ENCODE measurements at places on chromosomes 7 and 10.

DNA sequence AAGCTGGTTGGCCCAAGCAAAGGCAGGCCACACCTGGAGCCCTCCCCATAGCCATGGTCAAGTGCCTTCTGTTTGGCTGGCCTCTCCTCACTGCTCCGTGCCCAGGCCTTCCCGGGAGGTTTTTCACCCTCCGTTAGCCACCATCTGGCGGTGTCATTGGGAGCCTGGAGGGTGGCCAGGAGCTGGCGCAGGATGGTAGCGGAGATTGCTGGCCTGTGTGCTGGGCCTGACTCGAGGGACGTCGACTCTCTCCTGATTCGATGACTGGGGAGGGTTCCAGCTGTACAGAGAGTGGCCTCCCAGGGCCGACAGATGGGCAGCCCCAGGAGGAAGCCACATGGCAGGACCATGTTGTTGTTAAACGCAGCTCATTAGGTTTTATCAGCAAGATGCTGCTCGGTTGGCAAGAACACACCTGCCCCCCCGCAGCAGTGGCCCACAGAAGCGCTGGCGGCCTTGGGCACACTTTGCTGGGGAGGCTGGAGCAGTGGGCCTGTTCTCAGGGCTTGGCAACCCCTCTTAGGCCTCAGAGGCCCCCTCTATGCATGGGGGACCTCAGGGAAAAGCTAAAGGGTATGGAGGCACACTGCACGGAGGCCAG lies 64.0 kb upstream of the CACUL1 start:
- DNase-seq: no peak

GRCh38 chr7:133781486-133782090 lies 345.6 kb upstream of the LRGUK start:
- DNase-seq: no peak

- DNase-seq: peak; percentile 36
Observed at GRCh38 chr7:14271441-14271840, 282.0 kb upstream of the ETV1 start.

DNA sequence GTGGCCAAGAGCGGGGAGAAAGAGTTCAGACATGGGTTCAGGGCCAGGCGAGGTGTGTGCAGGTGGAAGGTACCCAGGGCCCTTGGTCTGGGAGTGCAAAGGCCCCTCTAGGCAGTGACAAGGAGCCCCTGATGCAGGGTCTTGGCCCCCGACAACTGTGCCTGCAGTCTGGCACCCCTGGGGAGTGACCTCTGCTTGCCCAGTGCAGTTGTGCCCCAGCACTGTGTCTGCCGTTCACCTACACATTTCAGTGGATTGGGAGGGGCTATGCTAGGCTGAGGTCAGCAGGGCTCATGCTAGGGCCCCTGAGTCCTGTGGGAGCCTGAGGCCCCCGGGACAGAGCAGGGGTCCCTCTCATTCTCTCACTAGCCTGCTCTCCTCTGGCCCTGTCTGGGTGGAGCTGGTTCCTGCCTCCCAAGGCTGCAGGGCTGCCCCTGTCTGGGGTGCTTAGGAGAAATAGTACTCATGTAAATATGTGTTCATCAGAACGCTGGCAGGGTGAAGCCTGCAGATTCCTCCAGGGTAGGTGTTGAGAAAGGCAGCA lies 550.4 kb downstream of the TCERG1L start:
- DNase-seq: no peak

GRCh38 chr7:39238234-39238869 lies 260.6 kb downstream of the POU6F2 start:
- DNase-seq: no peak

DNA sequence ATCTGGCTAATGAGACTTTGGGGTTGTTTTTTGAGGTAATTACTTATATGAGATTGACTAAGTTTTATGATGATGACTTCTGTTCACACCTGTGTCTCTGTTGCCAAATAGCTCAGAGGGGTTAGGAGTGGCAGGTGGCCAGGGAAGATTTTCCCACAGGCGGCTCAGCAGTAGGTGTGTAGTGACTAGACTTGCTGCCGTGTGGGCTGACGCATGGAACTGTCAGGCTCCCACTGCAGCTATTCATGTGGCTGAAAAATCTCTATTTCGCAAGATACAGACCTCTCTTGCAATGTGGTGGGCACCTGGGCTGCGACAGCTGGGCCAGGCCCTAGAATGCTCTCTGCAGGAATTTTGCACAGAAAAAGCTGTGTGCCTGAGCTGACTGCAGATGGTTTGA lies 1.4 kb downstream of the CPA4 start:
- DNase-seq: no peak

GRCh38 chr7:93558705-93559614 lies 15.6 kb downstream of the CALCR start:
- no peak for DNase-seq

- DNase-seq: no peak
Observed at GRCh38 chr10:97851341-97852001, 1.8 kb downstream of the GOLGA7B start.

GRCh38 chr10:43674553-43675210 lies 26.0 kb upstream of the ZNF32 start:
- DNase-seq: no peak

DNA sequence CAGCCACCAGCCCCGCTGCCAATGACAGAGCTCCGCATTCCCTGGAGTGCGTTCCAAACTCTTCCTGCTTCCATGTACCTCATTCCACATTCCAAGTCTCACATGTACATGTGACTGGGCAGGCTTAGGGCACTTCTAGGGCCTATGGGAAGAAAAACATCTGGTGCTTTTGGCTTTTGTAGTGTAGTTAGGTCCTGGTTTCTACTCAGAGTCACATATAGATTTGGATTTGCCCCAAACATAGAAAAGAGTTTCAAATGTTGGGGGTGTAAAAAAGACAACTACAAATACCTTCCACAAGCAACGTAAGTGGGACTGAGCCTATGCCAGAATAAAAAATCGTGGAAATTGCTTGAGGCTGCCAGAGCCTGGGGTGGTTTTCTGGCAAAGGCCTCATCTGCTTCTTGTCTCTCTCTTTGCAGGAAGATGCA lies 84.1 kb downstream of the ZNF467 start:
- no peak for DNase-seq

GRCh38 chr10:31947144-31947926 lies 18.7 kb upstream of the ARHGAP12 start:
- peak; percentile 73 for DNase-seq

DNA sequence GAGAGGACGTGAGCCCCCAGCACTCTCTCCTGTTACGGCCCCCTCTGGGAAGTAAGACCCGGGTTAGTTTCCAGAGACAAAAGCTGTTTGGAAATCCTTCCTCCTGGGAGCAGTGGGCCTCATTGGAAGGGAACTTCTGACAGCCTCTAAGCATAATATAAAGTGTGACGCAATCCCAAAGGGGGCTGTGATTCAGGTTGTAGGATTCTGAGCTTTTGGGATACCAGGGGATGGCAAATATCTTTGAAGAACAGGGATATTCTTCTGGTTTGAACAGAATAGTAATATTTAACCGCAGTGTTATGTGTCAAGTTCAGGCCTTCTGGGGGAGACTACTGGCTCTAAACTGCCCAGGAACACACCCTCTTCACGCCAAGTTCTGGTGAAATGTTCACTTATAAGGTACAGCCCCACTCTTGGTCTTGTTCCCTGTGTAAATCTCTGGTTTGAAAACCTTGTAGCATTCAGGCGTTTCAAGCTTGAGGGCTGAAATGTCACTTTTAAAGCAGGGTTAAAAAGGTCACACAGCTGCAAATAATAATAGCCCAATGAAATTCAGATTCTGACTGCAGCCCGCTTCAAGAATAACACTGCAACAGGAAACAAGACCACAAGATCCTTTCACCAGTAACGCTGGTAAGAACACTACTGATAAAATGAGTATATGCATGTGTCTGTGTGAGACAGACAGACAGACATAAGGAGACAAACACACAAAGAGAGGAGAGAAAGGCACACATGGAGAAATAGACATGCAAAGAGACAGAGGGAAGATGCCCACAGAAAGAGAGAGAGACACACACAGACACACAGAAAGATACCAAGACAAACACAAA lies 69.0 kb downstream of the CREB5 start:
- DNase-seq: no peak

DNA sequence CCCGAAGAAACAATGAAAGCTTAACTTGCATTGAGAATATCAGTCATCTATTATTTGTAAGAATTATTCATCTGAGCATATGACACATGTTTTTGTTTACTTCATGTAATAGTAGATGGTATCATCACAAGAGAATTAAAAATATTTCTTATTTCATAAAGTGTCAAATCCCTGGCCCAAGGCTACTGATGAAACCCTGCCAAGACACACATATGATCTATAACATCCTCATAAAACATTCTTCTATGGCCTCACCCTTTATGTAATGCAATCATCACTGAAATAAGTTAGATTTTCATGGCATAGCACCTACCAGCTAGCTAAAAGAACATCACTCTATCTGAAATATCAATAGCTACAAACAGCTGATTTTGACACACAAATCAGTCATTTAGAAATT lies 385.6 kb upstream of the PHF14 start:
- no peak for DNase-seq

- no peak for DNase-seq
Observed at GRCh38 chr10:3668276-3668965, 116.6 kb downstream of the KLF6 start.

GRCh38 chr10:94366382-94366781 lies 3.6 kb upstream of the NOC3L start:
- no peak for DNase-seq

DNA sequence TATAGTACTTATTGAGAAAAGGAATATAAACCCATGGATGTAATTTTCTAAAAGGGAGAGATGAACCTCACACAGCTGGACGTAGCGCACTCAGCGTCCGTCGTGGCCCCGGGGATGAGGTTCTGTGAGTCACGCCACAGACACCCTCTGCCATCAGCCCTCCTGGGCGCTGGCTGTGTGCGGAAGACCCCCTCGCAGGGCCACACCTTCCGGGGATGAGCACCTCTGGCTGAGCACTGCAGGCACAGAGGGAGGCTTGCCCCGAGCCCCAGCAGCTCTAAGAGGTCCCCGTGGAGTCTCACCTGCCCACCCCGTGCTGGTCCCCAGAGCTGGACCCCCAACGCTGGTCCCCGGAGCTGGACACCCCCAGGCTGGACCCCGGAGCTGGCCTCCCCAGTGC lies 215.8 kb downstream of the PTPRN2 start:
- DNase-seq: no peak

DNA sequence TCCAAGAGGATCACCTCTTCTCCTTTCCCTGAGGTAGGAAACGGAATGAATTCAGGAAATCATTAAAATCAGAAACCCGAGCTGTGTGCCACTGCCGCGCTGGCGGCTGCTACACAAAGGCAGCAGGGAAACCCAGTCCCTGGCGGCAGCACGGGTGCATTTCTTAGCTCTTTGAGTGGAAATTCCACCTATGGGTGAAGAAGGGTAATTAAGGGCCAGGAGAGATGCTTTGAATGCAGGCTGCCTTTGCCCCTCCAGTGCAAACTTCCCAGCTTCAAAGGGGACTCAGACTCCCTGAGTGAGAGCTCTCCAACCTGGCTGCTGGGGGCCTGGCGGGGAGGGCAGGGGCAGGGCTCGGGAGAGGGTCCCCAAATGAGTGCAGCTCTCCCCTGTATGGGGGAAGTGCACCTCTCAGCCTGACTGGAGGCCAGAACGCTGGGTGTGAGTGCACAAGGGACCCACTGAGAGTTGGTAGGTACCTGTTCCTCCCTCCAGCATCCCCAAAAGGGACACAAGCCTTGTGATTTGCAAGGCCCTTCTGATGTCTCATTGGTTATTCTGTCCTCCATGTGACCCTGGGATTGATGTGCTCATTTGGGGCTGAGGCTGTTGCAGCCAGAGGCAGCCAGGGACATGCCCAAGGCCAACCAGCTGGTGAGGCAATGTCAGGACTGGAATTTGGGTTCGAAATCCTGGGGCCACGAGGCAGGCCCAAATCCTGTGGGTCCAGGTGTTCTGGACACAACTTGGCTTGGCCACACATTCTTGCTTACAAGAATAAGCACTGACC lies 16.3 kb upstream of the ZMIZ1 start:
- peak; percentile 26 for DNase-seq

DNA sequence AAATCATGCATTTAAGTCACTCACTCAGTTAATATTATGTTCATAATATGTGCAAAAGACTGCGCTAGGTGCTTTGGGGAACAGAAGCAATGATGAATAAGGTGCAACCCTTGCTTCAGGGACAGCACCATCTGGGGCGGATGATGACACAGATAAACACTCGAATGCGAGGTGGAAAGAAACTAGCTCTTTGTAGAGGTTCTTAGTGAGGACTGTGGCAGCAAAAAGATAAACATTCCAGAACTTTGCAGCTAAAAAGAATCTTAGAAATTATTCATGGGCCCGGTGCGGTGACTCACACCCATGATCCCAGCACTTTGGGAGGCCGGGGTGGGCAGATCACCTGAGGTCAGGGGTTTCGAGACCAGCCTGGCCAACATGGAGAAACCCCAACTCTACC lies 29.8 kb upstream of the CHST15 start:
- DNase-seq: no peak

DNA sequence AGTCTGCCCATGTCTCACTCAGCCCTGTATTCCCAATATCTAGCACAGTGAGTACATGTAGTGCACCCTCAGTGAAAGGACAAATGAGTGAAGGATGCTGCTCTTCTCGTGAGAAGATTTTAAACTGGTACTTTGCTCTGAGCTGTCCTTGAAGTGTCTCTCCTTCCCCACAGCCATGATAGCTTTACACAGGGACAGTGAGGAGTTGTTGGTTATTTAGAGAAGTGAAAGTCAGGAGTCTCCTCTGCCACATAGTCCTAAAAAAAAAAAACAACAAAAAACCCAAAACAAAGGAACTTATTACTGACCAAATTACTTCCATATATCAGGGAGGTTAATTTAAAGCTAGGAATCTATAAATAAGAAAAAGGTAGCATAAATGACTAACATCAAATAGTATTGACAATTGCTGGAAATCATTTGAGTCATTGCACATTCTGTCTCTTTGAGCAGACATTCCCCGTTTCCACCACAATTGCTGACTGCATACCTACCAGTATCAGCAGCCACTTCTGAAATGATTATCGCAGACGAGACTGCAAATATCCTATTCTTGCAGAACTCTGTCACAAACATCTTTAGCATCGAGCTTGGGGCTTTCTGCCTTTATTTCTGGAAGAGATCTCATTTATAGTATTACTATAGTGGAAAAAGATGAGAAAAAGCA lies 202.1 kb downstream of the PTEN start:
- no peak for DNase-seq

- DNase-seq: peak; percentile 38
Observed at GRCh38 chr10:121927318-121927840, 452 bp downstream of the ATE1 start.

DNA sequence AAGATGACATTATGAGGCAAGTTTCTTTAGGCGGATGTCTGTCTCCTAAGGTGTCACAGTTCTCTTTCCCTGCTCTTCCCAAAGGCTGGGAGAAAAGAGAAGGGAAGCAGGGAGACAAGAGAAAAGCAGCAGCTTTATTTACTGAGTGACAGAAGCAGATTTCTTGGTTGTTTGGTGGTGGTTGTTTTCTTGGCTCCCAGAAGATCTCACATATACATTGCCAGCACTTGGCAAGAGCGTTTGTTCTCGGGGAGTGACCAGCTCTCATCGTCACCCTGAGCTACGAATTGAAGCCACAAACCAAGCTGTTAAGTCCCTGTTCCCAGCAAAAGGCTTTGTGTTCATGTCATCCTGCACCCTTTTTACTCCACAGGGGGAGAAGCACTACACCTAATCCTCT lies 11.4 kb downstream of the CDHR3 start:
- no peak for DNase-seq

All from SK-MEL-5 (cell line).